Kasumi-1 (cell line): ENCODE measurements at places on chromosomes 13 and 19.
A peak's percentile ranks its signal among the peaks of the same experiment; 100 is the strongest.

DNA sequence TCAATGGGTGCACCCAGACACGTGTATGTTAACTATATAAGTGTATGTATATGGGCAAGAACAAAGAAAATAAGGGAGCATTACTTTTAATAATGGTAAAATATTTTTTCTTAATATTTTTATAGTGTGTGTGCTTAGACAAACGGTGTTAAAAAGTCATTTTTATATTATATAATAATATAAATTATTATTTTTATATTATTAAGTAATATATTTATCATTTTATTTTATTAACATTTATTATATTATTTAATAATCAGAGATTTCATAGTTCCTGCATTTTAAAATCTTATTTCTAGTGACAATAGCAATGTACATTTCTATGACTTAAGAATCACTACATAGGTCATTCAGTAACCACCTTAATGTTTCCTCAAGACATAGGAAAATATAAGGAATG, 184.4 kb downstream of the SLITRK5 start:
- no peak for DNase-seq

DNA sequence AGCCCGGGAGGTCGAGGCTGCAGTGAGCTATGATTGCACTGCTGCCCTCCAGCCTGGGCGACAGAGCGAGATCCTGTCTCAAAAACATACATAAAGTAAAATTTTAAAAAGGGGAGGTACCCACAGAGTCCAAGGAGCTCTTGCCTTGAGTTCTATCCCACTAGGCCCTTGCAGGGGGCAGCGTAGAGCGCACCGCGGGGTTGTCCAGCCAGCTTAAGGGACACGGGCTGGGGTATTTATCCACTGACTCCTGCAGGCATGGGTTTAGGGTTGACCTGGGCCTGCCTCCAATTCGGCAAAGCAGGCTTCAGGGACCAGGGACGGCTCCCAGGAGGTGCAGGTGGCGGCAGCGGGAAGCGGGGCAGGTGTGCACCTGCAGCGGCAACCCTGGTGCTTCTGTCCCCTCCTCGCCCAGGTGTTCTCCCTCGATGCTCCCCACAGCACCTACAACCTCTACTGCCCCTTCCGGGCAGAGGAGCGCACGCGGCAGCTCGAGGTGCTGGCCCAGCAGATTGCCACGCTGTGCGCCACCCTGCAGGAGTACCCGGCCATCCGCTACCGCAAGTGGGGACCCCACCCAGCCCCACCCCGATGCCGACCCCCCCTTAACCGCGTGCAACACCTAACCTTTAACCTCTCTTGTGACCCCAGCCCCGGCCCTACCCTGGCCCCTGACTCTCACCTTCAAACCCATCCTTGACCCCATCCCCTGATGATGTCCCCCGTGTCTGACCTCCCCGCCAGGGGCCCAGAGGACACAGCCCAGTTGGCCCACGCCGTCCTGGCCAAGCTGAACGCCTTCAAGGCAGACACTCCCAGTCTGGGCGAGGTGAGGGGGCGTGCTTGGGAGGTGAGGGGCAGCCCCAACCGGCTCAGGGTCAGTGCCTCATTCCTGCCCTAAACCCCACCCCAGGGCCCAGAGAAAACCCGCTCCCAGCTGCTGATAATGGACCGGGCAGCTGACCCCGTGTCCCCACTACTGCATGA, 4.7 kb downstream of the STXBP2 start:
- DNase-seq: peak; percentile 9

DNA sequence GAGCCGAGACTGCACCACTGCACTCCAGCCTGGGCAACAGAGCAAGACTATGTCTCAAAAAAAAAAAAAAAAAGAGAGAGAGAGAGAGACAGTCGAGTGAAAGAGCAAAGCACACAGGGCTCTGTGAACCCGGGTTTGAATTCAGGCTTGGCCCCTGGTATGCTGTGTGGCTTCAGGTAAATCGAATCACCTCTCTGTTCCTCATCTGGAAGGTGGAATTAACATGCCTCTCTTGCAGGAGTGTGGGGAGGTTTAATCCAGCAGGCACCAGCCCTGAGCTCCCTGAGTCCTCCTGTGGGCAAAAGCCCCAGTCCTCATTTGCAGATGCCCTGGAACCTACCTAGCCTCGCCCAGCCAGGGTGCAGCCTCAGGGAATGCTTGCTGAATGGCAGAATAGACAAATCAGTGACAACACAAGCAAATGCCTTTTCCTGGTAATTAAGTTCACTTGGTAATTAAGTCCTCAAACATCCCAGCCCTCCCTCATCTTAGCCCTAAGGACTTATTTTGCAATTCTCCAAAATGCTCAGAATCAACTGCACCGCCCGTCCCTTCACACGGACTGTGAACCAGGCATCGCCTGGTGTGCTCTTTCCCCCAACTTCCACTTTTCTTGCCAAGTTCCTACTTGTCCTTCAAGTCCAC, 4.6 kb upstream of the ZNRF4 start:
- DNase-seq: no peak

DNA sequence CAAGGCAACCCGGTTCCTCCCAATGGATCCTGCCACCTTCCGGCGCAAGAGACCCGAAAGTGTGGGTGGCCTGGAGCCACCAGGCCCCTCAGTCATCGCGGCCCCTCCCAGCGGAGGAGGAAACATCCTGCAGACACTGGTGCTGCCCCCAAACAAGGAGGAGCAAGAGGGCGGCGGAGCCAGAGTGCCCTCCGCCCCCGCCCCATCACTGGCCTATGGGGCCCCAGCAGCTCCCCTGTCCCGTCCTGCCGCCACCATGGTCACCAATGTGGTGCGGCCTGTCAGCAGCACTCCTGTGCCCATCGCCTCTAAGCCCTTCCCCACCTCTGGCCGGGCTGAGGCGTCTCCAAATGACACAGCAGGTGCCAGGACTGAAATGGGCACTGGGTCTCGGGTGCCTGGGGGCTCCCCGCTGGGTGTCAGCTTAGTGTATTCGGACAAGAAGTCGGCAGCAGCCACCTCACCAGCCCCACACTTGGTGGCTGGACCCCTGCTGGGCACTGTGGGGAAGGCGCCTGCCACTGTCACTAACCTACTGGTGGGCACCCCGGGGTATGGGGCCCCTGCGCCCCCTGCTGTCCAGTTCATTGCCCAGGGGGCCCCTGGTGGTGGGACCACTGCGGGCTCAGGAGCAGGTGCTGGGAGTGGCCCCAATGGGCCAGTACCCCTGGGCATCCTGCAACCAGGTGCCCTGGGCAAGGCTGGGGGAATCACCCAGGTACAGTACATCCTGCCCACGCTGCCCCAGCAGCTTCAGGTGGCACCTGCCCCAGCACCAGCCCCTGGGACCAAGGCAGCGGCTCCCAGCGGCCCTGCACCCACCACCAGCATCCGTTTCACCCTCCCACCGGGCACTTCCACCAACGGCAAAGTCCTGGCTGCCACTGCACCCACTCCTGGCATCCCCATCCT, 11.2 kb upstream of the PRR19 start:
- DNase-seq: peak; percentile 67

GRCh38 chr19:17686023-17686521, 2.1 kb downstream of the UNC13A start:
- DNase-seq: no peak

- no peak for DNase-seq
These were observed 3.3 kb downstream of the MLLT1 start for GRCh38 chr19:6276447-6276846.

DNA sequence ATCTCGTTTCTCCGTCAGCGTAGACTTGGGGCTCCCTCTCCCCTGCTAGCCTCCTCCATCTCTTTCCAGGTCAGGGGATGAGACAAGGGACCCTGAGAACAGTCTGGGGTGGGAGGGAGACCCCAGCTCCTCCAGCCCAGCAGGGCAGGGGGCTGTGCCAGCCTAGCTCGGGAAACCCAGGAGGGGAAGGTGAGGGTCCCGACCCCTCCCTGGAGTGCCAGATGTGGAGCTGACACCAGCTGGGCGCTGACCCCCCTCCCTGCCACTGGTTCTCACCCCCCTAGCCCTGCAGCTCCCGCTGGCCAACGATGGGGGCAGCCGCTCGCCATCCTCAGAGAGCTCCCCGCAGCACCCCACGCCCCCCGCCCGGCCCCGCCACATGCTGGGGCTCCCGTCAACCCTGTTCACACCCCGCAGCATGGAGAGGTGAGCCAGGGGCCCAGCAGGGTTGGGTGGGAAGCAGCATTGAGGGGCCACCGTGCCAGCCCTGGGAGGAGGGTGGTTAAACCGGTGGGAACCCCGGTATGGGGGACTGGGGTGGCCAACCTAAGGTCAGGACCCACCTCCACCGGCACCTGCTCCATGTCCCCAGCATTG, 5.1 kb upstream of the TGFBR3L start:
- no peak for DNase-seq

GRCh38 chr13:99968521-99969452, 2.8 kb downstream of the ZIC5 start:
- no peak for DNase-seq
